ENCODE measurements at places on chromosomes 13 and 19.

DNA sequence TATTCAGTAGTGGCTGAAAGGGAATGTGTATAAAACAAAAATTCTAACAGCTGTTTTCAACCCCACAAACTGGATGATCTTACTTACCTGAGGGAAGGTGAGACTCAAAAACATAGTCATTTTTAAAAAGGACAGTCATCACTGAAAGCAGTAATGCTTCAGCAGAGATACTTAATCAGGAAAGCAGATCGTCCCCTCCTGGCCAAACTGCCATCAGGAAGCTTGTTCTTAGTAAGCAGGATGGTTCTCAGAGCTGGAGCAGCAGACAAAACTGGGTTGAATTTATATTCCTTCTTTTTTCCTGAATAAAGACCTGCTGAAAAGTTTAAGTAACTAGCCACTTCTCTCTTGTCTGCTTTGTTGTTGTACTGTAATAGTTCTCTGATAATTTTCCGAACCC is 1156.5 kb downstream of the OLFM4 start:
- no peak for DNase-seq

GRCh38 chr13:20924758-20925394 is 22.3 kb upstream of the XPO4 start:
- DNase-seq = peak; percentile 60

- DNase-seq = no peak
Observed at GRCh38 chr19:52946322-52947310, 16.1 kb downstream of the ZNF816 start.

DNA sequence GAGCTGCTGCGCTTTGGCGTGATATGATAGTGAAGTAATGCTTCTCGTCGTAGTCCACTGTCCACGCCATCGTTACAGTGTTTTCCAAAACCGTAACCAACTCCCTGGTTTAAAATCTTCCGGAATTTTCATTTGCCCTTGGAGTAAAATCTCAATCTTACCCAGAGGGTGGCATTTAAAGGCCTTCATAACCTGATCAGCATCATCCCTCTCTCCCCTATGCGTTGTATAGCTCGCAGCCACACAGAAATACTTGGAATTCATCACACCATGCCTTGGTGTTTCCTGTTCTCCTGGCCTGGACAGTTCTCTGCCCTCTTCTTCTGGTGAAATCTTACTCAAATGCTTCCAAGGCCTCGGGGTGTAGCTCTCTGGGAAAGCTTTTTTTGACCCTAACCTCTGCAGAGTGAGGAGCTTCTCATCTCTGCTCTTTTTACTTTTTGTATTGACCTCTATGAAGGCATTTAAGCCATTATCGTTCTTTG is 839 bp downstream of the MPHOSPH8 start:
- DNase-seq = no peak

- no peak for DNase-seq
Observed at GRCh38 chr19:32343550-32344262, 1.7 kb upstream of the ZNF507 start.

- no peak for DNase-seq
Observed at GRCh38 chr19:6424195-6424938, at the start of gene KHSRP. TSS of gene KHSRP (minus strand) at chr19:6424811. CDS start at chr19:6424701, 110 bp downstream.

DNA sequence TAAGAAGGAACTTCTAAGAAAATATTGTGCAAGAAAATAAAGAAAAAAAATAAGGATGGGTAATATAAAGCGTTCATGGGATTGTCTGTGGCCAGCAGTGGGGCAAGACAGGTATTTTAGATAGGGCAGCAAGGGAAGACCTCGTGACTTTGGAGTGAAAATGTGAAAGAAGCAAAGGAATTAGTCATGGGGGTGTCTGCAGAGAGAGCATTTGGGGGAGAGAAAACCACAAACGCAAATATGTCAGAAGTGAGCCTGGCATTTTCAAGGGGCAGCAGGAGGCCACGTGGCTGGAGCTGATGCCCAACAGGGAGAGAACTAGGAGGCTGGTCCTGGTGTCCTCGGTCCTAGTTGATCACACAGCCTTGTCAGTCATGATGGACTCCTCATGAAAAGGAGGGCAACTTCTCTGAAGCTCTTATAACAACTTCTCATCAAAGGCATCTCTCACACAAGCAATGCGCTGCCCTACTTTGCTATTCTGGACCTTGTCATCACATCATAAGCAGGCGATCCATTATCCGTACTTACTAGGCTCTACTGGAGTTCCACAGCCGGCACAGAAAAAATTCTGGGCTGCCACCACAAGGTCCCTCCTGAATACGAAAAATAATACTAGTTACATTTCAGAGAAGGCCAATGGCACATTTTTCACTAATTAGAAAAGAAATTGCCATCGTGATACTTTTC is 31.0 kb downstream of the RUBCNL start:
- DNase-seq = no peak

DNA sequence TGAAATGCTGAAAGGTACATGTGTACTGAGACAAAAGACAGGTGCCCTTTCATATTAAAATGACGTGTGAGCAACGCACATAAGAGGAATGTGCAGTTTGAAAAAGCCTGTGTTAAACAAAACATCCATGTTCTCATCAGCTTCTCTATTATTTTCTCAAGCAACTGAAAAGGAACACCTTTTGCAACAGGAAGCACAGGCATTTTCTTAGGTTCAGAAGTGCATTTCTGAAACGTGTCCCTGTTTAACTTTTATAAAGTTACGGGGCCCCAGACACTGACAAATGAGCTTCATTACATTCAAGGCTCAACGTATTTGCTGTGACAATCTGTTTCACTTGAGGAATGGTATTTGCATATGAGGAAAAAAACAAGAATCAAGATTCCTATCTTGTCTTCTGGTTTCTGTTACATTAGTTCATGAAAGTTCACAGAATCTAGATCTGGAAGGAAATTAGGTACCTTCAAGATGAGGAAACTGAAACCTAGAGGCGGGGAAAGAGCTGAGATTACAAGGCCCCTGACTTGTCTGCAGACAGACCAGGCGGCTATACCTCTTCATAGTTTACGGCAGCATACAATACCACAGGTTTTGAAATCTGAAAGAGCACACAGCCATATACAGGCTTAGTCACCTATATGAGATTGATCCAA is 431.7 kb downstream of the KLF12 start:
- DNase-seq = no peak

DNA sequence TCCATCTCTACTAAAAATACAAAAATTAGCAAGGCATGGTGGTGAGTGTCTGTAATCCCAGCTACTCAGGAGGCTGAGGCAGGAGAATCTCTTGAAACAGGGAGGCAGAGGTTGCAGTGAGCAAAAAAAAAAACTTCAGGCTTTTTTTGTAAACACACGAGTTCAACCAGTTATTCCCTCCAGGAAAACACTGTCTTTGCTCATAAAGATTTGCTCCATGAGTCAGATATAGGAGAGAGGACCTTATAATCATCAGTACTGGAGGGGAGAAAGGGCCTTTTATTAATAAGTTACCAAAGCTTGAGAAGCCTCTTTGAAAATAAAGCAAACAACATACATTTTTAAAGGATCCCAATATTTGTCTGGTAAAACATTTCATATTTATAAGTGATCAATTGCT is 110.7 kb downstream of the EFNB2 start:
- DNase-seq = no peak

DNA sequence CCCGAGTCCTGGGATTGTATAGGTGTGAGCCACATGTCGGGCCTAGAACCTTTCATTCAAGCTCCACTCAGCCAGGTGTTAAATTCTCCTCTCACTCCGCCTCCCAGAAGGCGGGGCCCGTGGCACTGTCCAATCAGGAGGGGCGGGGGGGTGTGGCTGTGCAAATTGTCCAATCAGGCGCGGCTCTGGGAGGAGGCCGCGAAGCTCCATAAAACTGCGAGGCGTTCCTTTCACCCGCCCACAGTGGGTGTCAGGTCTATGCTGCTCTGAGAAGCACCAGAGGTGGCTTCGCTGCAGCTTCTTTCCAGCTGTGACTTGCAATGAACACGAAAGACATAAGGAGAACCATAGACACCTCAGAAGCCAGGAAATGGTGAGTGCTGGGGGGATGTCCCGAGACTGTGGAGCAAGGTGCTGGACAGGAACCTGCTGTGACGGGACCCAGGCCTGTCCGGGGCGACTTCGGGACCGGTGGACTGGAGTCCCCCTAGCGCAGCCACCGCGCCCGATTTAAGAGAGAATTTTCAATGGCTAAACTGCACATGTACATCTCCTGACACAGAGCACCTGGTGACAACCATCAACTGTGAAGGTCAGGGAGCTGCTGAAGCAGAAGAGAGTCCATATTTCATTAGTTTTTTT is 3.0 kb upstream of the ZNF136 start:
- no peak for DNase-seq

GRCh38 chr13:95438297-95438696 is 114.2 kb upstream of the CLDN10 start:
- DNase-seq = no peak

GRCh38 chr13:34944751-34945150 is 2.7 kb downstream of the NBEA start:
- DNase-seq = no peak

DNA sequence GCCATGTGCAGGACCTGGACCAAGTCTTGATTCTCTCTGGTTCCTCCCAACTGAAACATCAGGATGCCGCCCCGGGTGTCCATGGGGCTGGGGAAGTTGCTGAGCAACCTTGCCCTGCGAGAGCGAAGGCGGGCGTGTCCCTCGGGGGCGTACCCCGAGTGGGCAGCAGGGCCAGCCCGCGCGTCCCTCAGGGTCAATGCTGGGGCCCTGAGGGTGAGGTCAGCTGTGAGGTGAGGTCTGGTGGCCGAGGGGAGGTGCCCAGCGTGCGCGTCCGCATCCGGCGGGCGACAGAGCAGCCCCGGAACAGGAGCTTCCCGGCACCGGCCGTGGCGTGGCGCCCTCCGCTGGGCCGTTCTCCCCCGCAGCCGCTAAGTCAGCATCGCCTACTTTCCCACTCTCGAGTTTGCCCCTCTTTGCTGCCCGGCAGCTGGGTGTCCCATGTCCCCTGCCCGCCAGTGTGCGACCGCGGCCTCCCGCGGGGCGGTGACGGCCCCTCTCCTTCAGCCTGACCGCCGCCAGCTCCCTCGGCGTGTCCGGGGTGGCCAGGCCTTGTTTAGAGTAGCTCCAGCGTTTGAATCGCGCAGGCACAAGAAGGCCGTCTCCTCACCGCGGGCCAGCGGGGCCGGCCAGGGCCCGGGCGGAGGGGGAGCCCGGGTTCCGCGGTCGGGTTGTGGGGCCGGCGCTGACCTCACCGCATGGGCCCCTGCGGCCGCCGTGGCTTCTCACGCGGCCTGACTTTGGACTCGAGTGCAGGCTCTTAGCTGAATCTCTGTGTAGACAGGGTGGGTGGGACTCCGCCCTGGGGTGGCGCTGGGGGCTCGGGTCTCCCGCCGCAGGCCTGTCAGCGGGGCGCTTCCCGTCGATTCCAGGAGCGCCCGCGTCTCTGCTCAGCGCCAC is 33.0 kb downstream of the GJA3 start:
- DNase-seq = no peak

GRCh38 chr19:43780706-43781525 is at the start of gene KCNN4:
TSS of gene KCNN4 (minus strand) at chr19:43780973. CDS start at chr19:43780861, 112 bp downstream.
- peak; percentile 21 for DNase-seq

- DNase-seq = no peak
Observed at GRCh38 chr19:1138121-1138520, 34.3 kb downstream of the GPX4 start.
